ENCODE measurements at places on chromosomes 7 and 10. TPM values are rescaled to one million over a fixed set of nuclear protein-coding genes. Genes with fewer than 3 reads are reported as not detected.

Gene STEAP1
- 32.2 TPM for total RNA-seq

Gene PPP2R2D
- 33.7 TPM for total RNA-seq

Gene BRAF
- total RNA-seq, result 19.0 TPM

Gene RAB18
- 59.8 TPM for total RNA-seq

Gene SPACDR
- 1.7 TPM for total RNA-seq

Gene C7orf33
- not detected for total RNA-seq

Gene ANAPC16
- 29.1 TPM for total RNA-seq

Gene EVX1
- not detected for total RNA-seq

All from regular cardiac myocyte (primary cell).